Right ventricle myocardium superior (tissue), 1 donor: ENCODE measurements at places on chromosomes 13 and 19.

- no peak for DNase-seq
Observed at GRCh38 chr13:40662866-40663265, 3.6 kb downstream of the FOXO1 start.

DNA sequence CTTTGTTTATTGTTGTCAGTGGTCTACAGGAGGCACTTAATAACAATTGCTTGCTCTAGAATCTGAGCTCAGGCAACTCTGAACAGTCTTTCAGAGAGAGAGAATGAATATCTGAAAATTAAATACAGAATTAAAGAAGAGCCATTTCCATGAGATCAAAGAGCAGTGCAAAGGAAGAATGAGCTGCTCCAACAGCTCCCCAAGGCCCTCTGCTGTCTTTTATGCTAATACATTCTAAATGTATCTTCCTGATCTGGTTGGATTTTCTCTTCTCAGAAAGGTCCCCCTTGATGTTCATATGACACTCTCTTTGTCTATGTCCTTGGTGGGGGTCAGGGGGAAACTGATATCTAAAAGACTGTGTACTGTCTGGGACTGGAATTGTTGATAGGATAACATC, 1029.6 kb downstream of the PCDH9 start:
- no peak for DNase-seq

DNA sequence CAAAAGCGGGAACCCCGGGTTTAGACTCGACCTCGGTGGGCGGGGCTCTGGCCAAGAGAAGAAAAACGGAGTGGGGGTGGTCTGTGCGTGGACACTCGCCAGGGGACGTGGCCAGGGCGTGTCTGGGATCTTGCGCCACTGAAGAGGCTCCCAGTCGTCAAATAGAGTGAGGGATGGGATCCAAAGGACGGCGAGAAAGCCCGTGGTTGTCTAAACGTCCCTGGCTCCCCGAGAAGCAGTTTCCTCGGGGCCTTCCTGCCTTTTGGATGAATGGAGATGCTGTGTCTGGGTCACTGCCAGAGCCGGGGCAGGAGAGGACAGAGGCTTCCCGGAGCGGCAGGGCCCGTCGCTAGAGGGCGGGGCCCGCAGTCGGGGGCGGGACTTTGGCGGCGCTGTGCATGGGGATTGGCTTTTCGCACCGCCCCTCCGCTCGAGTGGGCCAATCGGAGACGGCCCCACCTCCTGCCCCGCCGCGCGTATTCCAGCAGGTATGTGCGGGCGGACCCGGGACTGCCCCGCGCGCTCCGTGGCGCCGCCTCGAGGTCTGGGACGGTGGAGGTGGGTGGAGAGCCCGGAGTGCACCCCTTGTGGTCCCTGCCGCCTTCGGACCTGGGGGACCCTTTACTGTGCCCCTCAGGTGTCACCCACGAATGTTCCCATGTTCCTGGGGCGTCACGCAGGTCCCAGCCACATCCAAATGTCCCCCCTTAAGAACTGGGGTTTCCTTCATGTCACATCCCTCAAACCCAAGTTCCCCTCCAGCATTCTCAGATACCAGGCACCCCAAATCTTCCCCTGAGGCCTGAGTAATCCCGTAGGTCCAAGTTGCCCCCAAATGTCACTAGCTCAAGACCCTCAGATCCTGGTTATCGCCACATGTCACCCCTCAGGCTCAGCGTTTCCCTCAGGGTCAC, 38.3 kb downstream of the ZSWIM4 start:
- peak; percentile 97 for DNase-seq

- DNase-seq: no peak
Observed at GRCh38 chr19:57239982-57240310, 486 bp upstream of the ZNF805 start.

DNA sequence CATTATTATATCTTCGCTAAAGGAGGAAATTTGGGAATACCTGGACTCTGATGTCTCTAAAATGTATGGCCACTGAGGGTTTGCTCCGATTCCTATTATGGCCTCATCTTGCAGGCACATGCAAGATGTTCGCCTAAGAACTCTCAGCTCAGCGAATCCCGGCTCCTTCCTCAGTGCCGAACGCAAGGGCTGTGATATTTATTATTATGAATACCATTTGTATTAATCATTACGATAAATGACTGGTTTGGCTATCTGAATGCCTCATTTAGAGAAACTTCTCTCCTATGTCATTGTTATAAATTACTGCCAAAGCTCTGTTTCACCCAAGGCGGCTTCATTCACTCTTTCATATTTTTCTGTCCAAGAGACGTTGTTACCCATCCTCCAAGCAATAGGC, 369.7 kb upstream of the TSHZ3 start:
- DNase-seq: no peak
